T-helper 2 cell (primary cell): ENCODE measurements at places on chromosomes 3 and 15.

DNA sequence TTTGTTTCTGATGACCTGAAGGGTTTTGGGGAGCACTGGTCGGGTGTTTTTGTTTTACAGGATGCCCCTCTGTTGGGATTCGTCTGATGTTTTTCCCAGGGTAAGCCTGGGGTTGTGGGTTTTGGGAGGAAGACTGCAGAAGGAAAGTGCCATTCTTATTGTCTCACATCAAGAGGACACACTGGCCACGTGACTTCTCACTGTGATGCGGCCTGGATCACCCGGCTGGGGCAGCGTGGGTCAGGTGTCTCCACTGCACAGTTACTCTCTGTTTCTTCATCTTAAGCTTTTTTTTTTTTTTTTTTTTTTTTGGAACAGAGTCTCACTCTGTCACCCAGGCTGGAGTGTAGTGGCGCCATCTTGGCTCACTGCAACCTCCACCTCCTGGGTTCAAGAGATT lies 120.5 kb downstream of the TMEM266 start:
- no peak for DNase-seq

DNA sequence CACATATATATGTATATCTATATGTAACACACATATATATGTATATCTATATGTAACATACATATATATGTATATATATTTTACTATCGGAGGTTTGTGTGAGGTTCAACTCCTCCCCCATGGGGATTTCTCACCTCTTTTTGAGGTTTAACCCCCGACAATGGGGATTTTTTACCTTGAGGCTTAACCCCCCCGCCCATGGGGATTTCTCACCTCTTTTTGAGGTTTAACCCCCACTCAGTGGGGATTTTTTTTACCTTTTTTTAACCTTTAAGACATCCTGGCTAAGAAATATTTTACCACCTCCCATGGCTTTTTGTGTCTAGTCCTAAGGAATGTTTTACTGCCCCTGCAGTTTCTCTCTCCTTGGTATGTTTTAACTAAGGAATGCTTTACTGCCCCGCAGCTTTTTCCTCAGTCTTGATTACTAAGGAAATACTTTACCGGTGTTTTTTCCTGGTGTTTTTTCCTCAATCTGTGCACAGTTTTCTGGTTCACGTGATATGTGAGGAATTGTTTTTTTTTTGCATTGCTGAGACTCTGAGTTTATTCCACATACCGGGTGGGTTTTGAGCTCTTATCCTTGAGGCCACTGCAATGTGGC lies 185.2 kb downstream of the KLF13 start:
- no peak for DNase-seq

GRCh38 chr3:193875601-193876321 lies 260.2 kb upstream of the HES1 start:
- no peak for DNase-seq

DNA sequence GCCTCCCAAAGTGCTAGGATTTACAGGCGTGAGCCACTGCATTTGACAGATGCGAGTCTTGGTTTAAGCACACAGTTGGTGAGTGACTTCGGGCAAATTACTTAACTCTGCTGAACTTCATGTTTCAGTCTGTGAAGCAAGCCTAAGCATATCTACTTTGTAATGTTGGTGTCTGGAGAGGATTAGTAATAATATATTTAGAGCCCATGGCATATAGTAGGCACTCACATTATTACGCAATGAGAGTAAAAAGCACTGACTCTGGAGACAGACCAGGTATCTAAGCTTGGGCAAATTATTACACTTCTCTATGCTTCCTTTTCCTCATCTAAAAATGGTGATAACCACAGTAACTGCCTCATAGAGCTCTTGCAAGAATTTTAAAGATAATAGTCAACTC lies 208.7 kb upstream of the P2RY1 start:
- DNase-seq = no peak

- DNase-seq = no peak
These were observed 57.9 kb downstream of the ARNT2 start for GRCh38 chr15:80462111-80462510.

- no peak for DNase-seq
These were observed 84.8 kb upstream of the WNT5A start for GRCh38 chr3:55571913-55572312.

DNA sequence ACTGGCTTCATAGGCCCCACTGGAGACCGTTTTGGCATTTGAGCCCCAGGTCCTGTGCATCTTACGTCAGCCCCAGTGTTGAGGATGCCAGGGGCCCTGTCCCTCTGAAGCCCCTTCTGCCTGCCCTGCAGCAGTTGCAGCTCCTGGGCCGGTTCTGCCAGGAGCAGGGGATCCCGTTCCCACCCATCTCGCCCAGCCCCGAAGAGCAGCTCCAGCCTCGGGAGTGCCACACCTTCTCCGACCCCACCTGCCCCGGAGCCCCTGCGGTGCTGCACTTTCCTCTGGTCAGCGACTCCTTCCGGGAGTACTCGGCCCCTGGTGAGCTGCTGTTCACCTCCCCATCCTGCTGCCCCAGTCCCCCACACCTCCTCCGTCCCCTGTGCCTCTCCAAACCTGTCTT lies 8.6 kb downstream of the PLA2G4B start:
- DNase-seq = no peak

DNA sequence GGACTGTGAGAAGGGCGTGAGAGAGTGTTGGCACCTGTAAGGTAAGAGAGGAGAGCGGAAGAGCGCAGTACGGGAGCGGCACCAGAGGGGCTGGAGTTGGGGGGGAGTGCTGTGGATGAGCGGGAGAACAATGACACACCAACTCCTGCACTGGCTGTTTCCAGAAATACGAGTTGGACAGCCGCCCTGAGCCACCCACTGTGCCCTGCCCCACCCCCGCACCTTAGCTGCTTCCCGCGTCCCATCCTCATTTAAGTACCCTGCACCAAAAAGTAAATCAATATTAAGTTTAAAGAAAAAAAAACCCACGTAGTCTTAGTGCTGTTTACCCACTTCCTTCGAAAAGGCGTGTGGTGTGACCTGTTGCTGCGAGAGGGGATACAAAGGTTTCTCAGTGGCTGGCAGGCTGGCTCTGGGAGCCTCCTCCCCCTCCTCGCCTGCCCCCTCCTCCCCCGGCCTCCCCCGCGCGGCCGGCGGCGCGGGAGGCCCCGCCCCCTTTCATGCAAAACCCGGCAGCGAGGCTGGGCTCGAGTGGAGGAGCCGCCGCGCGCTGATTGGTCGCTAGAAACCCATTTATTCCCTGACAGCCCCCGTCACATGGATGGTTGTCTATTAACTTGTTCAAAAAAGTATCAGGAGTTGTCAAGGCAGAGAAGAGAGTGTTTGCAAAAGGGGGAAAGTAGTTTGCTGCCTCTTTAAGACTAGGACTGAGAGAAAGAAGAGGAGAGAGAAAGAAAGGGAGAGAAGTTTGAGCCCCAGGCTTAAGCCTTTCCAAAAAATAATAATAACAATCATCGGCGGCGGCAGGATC lies at the start of gene SOX2:
SOX2 (plus strand) TSS at position 601 of the 811 bp plus-strand sequence. CDS start 436 bp downstream, outside the sequence.
- peak; percentile 24 for DNase-seq

GRCh38 chr3:186255703-186256331 lies 106.2 kb downstream of the DGKG start:
- no peak for DNase-seq

DNA sequence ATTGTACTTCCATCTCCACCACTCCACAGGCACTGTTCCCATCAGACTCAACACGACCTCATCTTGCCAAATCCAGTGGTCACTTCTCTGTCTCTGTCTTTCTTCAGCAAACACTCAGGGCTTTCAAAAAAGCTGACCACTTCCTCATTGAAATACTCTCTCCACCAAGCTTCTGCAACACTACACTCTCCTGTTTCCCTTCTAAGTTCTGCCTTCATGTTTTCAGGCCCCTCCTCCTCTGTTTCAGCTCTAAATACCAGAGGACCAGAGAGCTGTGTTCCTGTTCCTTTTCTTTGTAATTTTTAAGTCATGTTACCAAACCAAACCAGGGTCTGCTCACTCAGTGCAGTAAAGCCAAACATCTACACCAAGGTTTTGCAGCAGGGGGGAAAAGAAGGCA lies 33.8 kb upstream of the ACP3 start:
- no peak for DNase-seq

- no peak for DNase-seq
These were observed 25.7 kb downstream of the RPLP1 start for GRCh38 chr15:69478259-69478781.

- DNase-seq = peak; percentile 36
These were observed 468 bp downstream of the UBP1 start for GRCh38 chr3:33439546-33440327.

DNA sequence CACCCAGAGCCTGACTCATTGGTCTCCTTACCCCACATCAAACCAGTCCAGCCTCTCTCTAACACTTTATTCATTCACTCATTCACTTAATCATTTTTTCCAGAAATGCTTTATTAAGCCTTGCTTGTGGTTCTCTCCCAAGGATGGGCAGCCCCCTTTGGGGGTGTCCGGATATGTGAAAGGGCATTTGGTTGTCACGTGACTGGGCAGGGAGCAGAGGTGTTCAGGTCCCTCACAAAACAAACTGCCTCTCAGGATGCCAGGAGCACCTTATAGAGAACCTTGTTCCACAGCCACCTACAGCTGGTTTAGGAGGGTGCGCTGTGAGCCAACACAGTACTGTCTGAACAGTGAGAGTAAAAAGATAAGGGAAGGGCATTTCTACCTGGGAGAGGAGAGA lies 25.8 kb upstream of the PTPN23 start:
- no peak for DNase-seq

- DNase-seq = no peak
These were observed 60.0 kb upstream of the STT3B start for GRCh38 chr3:31472479-31473390.

DNA sequence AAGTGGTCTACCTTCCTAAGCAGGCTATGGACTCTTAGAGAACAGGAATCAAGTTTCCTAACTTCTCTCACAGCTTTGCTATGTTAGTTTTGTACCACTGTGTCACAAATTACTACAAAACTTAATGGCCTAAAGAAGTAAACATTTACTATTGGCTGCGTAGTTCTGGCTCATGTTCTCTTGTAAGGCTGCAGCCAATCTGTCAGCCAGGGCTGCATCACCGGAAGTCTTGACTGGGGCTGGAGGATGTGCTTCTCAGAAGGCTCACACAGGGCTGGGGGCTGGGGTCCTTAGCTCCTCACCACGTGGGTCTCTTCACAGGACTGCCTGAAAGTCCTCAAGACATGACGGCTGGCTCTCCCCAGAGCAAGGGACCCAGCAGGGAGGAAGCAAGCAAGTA lies 15.5 kb downstream of the STIMATE start:
- no peak for DNase-seq

- DNase-seq = no peak
These were observed 168.5 kb upstream of the DCBLD2 start for GRCh38 chr3:99069973-99070372.

- DNase-seq = peak; percentile 57
These were observed 20.2 kb upstream of the DIPK2A start for GRCh38 chr3:143951351-143951971.

DNA sequence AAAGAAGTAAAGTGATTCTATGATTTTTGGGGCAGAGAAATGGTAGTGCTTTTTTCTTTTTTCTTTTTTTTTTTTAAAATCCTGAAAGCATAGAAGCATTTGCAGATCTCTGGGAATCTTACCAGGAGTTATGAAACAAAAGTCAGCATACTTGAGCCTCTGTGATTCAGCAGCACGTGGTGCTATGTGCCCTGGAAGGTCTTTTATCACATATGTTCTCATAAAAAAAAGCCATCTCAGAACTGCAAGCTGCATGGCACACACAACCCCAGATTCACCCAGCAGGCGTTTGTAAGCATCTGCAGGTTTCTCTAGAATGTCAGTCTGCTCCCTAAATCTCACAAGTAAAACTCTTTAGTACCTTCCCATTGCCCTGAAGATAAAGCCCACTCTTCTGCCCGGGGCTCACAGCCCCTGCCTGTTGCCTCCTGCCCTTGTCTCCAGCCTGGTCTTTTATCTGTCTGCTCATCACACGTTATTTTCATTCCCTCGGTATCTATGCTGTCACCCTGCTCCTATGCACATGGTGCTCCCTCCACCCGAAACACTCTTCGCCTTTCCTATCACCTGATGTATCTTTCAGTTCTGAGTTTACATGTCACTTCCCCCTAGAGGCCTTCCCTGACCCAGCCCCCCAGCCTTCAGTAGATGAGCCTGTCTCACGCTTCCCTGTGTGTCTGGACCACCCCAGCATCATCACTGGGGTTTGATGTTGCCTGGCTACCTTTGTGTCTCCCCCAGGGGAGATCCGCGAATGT lies 72.4 kb downstream of the CHDH start:
- no peak for DNase-seq
